ENCODE measurements at places on chromosomes 2 and 18. TPM values are rescaled to one million over a fixed set of nuclear protein-coding genes. Genes with fewer than 3 reads are reported as not detected.

The ABCB11 gene
- total RNA-seq = not detected

DNA sequence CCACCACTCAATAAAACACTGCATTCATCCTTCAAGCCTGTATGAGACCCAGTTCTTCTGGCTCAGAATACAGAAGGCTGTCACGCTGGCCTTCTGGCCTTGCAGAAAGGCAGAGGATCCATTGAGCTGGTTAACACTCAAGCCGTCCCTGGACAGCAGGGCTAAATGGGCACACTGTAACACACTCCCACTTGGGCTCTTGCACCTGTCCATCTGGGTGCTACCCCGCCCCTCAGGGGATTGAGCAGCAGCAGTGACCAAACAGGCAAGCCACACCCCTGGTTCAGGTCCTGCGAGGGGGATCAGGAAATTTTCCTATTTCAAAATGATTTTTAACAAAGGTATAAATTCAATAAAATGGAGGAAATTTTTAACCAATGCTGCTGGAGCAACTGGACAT, 936.0 kb downstream of the CNTNAP5 start:
- no peaks in the 10 kb centered on the region for H3K27me3 ChIP-seq

GRCh38 chr2:212912445-212913103, 238.8 kb downstream of the IKZF2 start:
- H3K27me3 ChIP-seq = peaks cover 2% of the 10 kb centered on the region
- peaks cover 12% of the 10 kb centered on the region for H3K4me1 ChIP-seq
- H3K27ac ChIP-seq = no peak overlapping the region

DNA sequence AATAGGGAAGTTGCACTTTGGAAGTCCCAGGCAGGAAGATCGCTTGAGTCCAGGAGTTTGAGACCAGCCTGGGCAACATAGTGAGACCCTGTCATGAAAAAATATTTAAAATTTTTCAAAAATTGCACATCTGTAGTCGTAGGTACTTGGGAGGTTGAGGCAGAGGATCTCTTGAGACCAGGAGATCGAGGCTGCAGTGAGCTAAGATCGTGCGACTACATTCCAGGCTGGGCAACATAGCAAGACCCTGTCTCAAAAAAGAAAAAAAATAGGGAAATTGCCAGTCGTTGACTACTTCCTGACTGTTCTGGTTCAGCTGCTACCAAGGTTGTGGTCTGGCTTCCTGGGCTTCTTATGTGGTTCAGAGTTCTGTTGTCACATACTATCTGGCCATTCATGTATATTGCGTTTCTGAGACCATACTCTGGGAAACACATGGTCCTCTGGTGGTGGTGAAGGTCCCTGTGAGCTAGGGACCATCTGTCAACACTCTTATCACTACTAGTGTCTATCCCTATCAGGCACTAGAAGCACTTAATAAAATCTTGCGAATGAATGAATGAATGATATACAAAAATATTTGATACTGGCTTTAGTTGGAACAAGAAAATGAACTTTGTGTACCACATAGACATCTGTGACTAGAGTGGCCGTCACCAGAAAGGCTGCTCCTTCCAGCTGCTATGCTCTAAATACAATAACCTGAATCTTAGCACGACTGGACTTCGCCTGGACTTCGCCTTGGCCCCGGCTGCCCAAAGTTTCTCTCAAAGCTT, 861 bp upstream of the KLHL23 start:
- H3K4me3 ChIP-seq = no peak overlapping the region
- H3K36me3 ChIP-seq = no peaks in the 10 kb centered on the region
- peaks cover 3% of the 10 kb centered on the region for H3K4me1 ChIP-seq
- H3K27ac ChIP-seq = no peak overlapping the region
- DNase-seq = no peak
- peaks cover 31% of the 10 kb centered on the region for H3K27me3 ChIP-seq

The MCFD2 gene
- 36.5 TPM for total RNA-seq

DNA sequence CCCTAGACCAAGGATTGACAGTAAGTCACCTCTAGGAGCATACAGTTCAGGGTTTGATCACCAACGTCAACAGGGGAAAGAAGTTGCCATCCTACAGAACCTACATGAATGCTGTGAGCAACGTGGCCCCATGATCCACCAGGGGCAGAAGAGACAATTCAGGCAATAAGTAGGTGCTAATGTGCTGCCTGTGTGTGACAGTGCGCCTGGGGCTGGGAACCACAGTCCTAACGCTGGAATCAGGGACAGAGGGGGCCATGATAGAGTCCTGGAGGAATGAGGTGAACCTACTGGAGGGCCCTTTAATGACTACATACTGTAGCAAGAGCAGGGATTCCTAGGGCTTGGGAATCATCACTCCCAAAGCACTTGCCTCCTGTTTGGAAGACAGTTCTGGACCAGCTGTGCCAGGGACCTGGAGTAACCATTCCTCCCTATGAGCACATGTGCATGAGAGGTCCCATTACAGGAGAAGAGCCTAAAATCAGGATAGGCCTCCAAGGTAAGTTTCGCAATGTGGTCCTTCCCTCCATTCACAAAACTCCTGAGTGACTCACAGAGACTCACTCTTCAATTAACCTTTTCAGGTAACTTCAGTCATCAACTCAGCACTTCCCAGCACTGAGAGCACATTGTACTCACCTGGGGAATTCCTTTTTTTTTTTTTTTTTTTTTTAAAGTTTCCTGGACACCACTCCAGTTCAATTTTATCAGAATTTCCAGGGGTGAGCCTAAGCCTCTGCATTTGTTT, 214.0 kb downstream of the TMEM163 start:
- peaks cover 3% of the 10 kb centered on the region for H3K4me1 ChIP-seq
- no peaks in the 10 kb centered on the region for H3K36me3 ChIP-seq
- H3K27ac ChIP-seq = no peak overlapping the region
- no peak overlapping the region for H3K4me3 ChIP-seq

- H3K27me3 ChIP-seq = no peaks in the 10 kb centered on the region
- peak; percentile 86 for DNase-seq
- H3K27ac ChIP-seq = peak overlapping the region; percentile 94
- H3K36me3 ChIP-seq = peaks cover 26% of the 10 kb centered on the region
Measured at GRCh38 chr2:197205585-197206215, 104.9 kb downstream of the ANKRD44 start.

DNA sequence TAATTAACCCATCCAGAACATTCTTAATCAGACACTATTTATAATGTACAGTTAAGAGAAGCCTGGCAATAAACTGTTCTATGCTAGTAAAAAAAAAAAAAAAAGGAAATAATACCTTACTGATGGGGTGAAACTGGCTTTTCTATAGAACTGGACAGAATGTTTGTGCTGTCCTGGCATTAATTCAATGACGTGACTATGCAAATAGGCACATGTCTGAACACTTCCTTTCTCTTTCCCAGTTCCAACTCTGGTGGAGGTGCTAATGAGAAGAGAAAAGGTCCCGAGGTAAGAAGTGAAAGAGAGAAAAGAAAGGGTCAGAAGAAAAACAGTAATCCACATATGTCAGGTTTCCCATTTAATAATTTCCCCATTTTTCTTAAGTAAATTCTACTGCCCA, 508.4 kb downstream of the ZEB2 start:
- H3K4me1 ChIP-seq = no peaks in the 10 kb centered on the region
- H3K4me3 ChIP-seq = no peak overlapping the region
- DNase-seq = no peak
- H3K36me3 ChIP-seq = peaks cover 4% of the 10 kb centered on the region
- no peaks in the 10 kb centered on the region for H3K27me3 ChIP-seq
- no peak overlapping the region for H3K27ac ChIP-seq

DNA sequence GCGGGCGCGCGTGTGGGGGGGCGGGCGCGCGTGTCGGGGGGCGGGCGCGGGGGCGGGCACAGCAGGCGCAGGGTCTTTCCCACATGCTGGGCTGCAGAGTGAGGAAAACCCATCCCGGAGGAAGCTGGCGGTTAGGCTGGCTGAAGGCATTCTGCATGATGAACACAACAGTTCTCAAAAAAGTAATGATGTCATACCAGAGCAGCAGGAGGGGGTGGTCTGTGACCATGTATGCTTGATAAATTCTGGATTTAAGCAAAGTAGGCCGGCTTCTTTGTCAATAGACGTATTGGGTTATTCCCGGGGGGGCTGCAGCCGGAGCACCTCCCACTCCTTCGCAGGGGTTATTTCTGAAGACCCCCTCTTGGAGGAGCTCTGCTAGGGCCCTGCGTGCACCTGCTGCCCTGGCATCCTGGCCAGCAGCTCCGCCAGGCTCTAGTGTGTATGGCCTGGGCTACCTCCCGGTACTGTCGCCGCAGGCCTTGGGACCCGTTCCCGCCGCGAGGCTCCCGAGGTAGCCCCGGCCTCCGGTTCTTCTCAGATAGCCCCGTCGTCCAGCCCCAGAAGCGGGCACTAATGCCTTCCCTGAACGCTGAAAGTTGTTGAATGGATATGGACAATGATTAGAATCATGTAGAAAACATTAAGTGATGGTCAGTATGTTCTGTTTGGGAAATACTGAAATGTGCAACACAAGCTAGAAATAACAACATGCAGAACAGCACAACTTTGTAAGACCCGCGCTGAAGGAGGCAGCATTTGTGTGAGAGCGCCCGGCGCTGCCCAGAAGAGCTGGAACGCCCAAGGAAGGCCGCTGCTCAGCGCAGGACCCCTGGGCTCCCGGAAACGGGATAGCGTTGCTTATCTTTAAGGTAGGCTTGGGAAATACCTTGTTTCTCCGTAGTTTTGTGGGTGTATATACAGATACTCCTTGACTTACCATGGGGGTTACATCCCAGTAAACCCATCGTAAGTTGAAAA, 101.4 kb upstream of the RAB6C start:
- no peaks in the 10 kb centered on the region for H3K36me3 ChIP-seq
- no peak for DNase-seq
- peaks cover 9% of the 10 kb centered on the region for H3K4me1 ChIP-seq
- no peak overlapping the region for H3K27ac ChIP-seq
- no peaks in the 10 kb centered on the region for H3K27me3 ChIP-seq
- peak overlapping the region; percentile 58 for H3K4me3 ChIP-seq

The ARHGAP28 gene
- not detected for total RNA-seq

The TAF1B gene
- 32.6 TPM for total RNA-seq

DNA sequence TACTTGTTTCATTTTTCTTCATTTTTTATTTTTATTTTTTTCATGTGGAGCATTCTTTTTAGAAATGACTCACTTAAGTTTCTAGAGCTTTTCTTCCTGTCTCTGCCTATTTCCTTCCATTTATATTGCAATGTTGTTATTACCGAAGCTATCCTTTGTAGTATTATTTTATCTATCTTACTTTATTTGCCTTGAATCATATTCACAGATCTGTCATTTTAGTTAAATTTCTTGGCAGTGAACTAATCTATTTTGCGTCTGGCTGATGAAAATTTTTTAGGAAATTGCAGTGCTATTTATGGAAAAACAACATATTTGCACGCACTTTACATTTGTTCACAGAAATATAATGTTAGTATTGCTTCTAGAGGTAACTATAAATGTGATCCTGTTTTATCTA, 956.9 kb upstream of the SLC39A10 start:
- H3K27me3 ChIP-seq = peaks cover 4% of the 10 kb centered on the region
- no peaks in the 10 kb centered on the region for H3K4me1 ChIP-seq
- no peak overlapping the region for H3K4me3 ChIP-seq
- no peaks in the 10 kb centered on the region for H3K36me3 ChIP-seq
- DNase-seq = no peak

The CABLES1 gene
- 2.2 TPM for total RNA-seq

- no peaks in the 10 kb centered on the region for H3K4me1 ChIP-seq
- H3K27ac ChIP-seq = no peak overlapping the region
- no peak overlapping the region for H3K4me3 ChIP-seq
Measured at GRCh38 chr2:200438251-200438650, 71.6 kb downstream of the KCTD18 start.

The CENPA gene
- 36.7 TPM for total RNA-seq

DNA sequence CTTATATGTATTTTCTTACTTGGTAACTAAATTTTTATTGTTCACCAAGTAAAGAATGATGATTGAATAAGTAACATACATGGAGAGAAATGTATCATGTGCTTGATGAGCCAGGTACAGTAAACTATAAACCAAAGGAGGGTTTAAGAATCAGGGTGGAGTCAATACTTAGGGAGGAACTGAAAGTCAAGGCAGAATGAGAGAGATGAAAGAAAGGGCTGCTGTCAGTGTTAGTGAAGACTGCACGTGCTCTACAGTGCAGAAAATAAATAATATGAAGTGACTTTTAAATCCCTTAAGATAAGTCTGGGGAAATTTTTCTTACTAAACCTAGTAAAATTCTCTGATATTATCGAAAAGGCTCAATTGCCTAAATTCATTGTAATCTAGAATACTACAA, 986.0 kb downstream of the DSC3 start:
- H3K36me3 ChIP-seq = no peaks in the 10 kb centered on the region
- no peaks in the 10 kb centered on the region for H3K27me3 ChIP-seq
- H3K27ac ChIP-seq = no peak overlapping the region
- no peak for DNase-seq

DNA sequence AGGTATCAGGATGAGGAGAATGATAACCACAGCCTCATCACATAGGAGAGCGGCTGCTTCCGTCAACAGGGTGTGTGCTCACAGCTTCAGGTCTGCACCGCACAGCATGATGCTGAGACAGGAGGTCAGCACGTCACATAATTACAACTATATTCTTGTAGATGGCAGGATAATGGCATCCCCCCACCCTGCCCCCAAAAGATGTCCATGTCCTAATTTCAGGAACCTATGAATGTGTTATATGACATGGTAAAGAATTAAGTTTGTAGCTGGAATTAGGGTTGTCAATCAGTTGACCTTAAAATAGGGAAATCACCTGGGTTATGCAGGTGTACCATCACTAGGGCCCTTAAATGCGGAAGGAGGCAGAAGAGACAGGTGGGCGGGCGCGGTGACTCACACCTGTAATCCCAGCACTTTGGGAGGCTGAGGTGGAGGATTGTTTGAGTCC, 73.9 kb downstream of the ARL4C start:
- peaks cover 3% of the 10 kb centered on the region for H3K36me3 ChIP-seq
- DNase-seq = peak; percentile 77
- peak overlapping the region; percentile 2 for H3K4me3 ChIP-seq
- H3K27ac ChIP-seq = peak overlapping the region; percentile 72
- H3K27me3 ChIP-seq = no peaks in the 10 kb centered on the region
- peaks cover 72% of the 10 kb centered on the region for H3K4me1 ChIP-seq

DNA sequence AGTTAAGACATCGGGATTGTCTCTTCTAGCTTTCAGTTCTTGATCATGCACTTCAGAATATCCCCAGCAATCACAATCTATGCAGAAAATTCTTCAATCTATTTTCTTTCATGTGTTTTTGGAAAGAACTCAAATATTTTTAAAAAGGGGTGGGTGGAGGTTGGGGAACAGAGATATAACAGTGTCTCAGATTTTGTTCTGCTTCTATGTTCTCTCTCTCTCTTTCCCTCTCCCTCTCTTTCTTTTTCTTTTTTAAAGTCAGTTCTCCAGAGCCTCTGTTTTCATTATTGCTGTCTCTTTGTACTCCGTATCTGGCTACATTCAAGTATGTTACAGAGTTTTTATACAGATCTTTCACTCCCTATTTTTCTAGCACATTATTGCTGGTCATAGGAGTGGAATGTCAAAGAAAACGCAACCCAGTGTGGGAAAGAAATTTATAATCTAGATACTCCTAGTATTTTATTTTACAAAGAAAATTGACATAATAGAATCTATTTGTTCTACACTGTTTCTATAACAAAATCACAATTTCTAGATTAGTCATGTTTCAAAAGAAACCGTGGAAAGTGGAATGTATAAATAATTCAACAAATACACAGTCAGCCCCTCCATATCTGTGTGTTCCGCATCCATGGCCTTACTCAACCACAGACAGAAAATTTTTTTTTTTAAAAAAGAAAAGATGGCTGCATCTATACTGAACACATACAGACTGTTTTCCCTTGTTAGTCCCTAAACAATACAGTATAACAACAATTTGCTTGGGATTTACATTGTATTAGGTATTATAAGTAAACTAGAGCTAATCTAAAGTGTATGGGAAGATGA, 11.2 kb upstream of the NEMP2 start:
- H3K27me3 ChIP-seq = no peaks in the 10 kb centered on the region
- no peak overlapping the region for H3K4me3 ChIP-seq
- H3K27ac ChIP-seq = no peak overlapping the region

The ALPG gene
- not detected for total RNA-seq

Measured in activated CD4-positive, alpha-beta memory T cell treated with anti-CD3 and anti-CD28 coated beads for 36 hours (primary cell).